NCI-H1417 treated with DMSO at 0.1 percent for 48 hours (cell line): ENCODE measurements at places on chromosomes 12 and 14.

DNA sequence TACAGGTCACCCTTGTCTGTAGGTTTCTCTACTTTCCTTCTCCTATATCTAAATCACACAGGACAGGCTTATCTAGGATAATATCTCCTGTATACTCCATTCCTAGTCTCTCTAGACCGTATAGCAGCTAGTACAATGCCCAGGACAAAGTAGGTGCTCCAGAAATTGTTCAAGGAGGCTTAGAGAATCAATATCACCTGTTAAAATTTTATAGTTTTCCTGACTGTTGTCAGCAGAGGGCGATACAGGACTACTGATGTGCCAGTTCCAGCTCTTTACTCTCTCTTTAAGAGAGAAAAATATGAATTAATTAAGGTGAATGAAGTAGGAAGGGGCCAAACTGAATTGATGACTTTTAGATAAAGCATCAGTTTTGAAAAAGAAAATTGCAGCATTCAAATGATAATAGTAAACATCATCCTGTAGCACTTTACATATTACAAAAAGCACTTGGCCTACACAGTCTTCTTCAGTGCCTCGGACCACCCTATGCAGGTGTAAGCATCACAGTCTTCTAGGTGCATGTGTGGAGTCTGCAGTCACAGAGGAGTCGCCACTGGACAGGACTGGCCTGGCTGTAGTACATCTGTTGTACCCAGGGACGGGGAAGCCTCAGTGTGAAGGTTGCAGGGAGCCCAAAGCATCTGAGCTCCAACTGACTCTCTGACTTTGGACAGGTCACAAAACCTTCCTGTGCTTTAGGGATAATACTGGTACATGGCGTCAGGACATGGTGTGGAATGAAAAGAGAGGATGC lies 61.9 kb upstream of the MAX start:
- DNase-seq = no peak

DNA sequence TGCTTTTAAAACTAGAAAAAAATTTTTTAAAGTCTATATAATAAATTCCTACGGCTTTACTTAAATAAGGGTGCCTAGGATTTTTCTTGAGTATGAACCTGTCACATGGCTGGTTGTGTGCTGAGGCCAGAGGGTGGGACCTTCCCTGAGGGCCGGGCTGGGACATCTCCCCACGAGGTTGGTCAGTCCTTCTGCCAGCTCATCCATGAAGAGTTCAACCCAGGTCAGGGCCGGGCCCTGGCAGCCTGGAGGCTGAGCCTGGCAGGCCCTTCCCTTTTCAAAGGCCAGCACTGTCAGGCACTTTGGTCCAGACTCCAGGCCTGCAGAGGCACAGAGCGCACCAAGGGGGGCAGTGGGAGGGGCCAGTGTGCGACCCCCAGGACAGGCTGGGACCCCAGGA lies 31.7 kb downstream of the TNFAIP2 start:
- DNase-seq = no peak

- DNase-seq = no peak
Observed at GRCh38 chr12:124279846-124280360, 15.0 kb upstream of the RFLNA start.

- no peak for DNase-seq
Observed at GRCh38 chr12:116600959-116601918, 42.1 kb downstream of the MAP1LC3B2 start.

- no peak for DNase-seq
Observed at GRCh38 chr12:117417004-117417403, 55.6 kb upstream of the NOS1 start.

GRCh38 chr12:113007166-113007565 lies 28.8 kb downstream of the OAS2 start:
- no peak for DNase-seq

DNA sequence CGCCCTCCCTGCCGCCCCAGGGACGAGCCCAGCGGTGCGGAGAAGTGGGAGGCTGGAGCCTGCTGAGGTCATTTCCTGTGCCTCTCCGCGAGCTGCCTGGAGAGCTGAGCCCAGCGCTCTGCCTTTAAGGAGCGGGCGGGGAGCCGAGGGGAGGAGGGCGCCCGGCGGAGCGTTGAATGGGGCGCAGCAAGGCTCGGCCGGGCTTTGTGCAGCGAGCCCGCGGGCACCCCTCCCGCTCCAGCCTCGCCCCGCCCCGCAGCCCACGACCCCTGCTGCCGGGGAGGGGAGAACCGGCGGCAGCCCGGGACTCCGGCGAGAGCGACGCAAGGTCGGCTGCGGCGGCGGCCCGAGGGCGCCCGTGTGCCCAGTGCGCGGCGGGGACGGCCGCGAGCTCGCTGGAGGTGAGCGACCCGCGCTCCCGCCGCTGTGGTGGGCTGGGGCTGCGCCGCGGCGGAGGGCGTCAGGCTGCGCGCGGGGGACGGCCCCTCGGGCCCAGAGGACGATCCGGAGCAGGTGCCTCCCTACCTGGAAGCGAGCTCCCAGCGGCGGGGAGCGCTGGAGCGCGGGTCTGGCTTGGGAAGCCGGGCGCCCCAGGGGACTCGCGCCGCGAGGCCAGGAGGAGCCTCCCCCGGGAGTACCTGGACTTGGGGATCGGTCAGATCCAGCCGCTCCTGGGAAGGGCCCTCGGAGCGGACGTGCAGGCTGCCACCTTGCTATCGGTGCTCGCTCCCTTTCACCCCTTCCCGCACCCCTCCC lies at the start of gene PLEKHH1:
Gene PLEKHH1, plus strand, starts transcription at position 293 of the 756 bp plus-strand sequence. CDS start 8,578 bp downstream, outside the sequence.
- peak; percentile 17 for DNase-seq

GRCh38 chr12:82213761-82214160 lies 144.4 kb downstream of the CCDC59 start:
- DNase-seq = no peak

DNA sequence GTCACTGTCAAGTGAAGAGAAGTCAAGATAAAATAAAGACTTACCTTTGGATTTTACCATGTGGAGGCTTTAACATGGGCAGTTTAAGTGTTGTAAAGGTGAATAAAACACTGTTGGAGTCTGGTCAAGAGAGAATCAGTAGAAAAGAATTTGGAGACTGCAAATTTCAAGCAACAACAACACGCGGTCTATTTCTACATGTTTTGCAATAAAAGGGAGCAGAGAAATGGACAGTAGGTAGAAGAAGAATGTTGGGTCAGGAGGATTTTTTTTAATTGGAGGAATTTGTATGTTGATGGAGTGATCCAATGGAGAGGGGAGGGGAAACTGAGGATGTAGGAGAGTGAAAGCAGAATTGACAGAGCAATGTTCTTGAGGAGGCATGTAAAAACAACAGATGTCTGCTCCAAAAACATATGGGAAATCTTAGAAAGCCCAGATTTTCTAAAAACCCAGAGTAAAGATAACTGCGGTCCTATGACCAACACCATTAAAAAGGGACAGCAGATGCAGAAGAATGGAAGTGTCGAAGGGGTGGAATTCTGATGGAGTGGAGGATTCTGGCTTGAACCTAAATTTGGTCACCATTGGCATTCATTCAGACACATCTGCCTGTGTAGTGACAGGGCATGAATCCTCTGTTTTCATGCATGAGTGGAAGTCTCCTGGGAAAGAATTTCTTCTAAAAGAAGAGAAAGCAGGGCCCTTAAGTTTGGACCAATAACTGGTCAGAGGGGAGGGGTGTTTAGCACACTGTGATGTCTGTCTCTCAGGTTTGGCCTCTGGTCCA lies 68.0 kb upstream of the OSBPL8 start:
- no peak for DNase-seq

- no peak for DNase-seq
Observed at GRCh38 chr12:30796313-30796780, 41.6 kb upstream of the CAPRIN2 start.

- DNase-seq = no peak
Observed at GRCh38 chr14:44662250-44662891, 155.3 kb upstream of the FSCB start.

GRCh38 chr14:20719777-20720176 lies 25.9 kb upstream of the EDDM3A start:
- no peak for DNase-seq

- no peak for DNase-seq
Observed at GRCh38 chr12:110846615-110847566, at the start of gene CCDC63. Gene CCDC63 (plus strand): TSS chr12:110846987. CDS start chr12:110852955, 5,968 bp downstream.

DNA sequence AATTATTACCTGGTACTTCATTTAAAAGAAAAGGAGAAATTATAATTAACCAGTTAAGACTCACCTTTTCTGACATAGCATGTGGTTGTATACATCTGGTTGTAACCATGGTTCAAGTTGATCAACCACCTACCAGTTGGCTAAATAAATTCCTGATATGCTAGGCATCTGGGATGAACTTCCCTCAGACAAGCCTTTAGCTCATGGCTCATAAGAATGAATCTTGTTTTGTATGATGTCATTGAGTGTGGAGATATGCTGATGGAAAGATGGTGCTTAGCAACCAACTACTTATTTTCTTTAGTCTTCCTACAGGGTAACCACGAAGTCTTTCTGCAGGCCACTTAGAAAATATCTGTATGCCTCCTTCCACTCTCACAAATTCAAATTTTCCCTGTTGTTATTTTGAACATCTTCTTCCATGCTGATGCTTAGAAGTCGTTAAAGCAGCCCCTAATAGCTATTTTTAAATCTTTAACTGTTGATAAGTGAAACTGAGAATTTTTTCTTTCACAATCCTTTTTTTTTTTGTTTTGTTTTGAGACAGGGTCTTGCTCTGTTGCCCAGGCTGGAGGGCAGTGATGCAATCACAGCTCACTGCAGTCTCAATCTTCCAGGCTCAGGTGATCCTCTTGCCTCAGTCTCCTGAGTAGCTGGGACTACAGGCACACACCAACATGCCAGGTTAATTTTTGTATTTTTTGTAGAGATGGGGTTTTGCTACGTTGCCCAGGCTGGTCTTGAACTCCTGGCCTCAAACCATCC lies 51.9 kb upstream of the PTHLH start:
- DNase-seq = no peak

DNA sequence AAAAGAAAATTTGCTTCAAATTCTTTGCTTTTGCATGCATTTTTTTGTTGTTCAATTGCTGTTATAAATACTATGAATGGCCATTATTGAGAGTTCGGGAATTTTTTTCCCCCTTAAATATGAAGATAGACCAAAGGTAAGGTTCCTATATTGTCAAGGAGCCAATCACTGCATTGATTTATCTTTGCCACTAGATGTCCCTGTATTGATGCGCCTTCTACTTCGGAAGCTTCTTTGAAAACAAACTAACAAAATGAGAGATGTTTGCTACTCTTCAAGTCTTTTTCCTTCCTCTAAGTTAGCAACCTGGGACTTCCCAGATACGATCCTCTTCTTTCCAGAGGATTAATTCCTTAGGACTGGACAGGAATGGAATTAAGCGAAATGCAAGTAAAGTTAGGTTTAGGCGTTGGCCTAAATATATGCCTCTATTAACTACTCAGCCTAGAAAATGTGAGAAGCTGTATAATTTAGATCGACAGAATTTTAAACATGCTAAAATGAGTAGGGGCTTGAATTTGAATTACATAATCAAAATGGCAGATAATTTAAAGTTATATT lies 318.1 kb downstream of the AEBP2 start:
- peak; percentile 16 for DNase-seq

GRCh38 chr12:30925607-30926242 lies 823 bp upstream of the TSPAN11 start:
- DNase-seq = no peak
